A549 (cell line): ENCODE measurements at places on chromosomes 2 and 18.

GRCh38 chr2:40400336-40400953 lies 51.4 kb downstream of the SLC8A1 start:
- no peak for DNase-seq

DNA sequence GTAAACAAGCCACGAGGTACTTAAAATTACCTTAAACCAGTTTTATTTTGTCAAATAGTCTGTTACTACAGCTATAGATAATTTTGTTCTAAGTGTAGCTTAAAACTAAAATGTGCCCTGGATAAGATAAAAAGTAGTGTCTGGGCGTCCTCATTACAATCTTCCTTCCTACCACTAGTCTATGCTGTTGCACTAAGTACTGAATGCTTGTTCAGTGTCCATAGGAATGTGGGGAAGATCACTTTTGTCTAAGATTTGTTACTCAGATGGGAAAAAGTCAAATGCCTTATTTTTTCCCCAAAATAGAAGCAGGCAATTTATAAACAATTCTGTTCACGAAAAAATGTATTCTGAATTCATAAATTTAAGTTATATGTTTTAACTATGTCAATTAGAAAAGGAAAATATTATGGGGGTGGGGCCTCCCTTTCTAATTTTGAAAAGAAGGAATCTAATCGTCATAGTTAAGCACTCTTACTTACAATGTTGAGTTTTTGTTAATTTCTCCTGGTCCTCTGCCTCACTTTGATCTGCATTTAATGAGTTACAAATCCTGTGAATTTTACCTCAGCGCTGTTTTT lies 140.4 kb upstream of the VRK2 start:
- DNase-seq, result peak; percentile 77

DNA sequence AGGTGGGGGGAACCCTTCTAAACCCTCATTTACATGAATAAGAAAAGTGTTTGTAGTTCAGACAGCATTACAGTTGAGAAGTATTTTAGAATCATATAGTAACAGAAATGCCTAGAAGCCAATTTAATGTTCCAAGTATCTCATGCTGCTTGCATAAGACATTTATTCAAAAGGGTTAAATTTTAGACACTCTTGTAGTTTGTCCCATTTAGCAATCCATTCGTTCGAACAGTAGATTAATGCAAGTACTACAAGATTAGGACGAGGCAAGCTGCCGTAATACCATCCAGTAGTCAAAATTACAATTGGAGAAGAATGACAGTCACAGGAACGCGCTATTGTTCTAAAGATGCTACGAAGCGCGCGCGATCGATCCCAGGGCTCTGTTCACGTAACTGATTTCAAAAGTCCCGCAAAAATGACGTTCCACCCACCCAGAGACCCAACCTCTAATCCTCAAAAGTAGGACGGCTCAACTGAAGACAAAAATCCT lies 1.2 kb downstream of the TMEM237 start:
- DNase-seq, result no peak

GRCh38 chr18:2889761-2890192 lies 43.0 kb downstream of the EMILIN2 start:
- DNase-seq, result no peak

DNA sequence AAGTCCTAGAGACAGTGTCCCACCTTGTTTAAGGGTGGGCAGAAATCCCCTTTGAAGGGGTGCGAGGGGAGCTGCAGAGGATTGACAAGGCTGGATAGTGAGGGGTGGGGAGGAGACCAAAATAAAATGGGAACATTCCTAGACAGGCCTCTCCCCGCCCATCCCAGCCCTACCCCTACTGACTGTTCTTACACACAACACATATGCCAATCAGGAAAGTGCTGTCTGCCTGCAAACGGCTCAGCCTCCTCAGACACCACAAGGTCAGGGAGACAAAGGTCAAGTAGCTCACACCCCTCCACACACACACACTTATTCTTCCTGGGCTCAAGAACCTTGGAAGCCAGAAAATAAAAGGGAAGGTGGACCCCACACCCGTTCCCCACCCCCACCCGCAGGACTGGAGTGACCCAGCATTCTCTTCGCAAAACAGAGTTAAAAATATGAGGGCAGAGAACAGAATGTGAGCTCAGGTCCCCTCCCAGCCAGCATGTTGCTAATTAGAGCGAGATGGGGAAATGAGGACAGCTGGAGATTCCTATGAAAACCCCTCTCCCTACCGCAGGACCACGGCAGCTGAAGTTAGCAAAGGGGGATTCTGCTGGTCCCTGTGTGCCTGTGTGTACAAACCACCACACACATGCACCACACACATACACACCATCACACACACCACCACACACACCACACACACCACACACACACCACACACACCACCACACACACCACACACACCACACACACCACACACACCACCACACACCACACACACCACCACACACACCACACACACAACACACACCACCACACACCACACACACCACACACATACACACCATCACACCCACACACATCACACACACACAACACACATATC lies 197.8 kb downstream of the TNS1 start:
- DNase-seq, result no peak

- no peak for DNase-seq
Measured at GRCh38 chr2:136765256-136766072, at the start of gene THSD7B. TSS of gene THSD7B (plus strand) at chr2:136765545. CDS start at chr2:136882179, 116,634 bp downstream.

- DNase-seq, result no peak
Measured at GRCh38 chr18:61888622-61889021, 4.2 kb downstream of the RNF152 start.

DNA sequence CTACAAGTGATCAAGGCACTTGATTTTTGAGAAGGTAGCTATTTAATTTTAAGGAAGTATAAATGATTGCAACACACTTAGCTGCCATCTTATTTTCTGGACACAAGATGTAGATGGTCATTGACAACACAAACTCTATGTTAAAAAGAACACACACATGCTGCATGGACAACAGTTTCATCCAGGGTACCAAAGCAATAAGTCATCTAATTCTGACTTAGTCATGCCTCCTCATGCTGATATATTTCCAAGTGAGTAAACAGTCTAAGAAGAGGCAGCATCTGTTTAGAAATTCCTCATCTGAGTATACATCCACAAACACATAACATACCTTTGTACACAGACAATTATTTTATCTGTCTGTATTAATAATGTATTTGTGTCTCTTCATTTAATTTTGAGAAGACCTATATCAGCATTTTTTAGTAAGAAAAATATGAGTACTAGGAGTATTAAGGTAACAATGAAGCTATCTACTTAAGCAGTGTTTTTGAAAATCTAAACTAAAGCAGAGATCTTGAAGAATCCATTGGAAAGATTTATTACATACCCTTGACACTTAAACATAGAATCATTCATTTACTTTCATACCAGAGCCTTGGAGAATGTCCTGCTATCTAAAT lies 84.9 kb downstream of the SCN1A start:
- no peak for DNase-seq

- peak; percentile 58 for DNase-seq
Measured at GRCh38 chr2:237483018-237483731, 3.9 kb upstream of the MLPH start.

DNA sequence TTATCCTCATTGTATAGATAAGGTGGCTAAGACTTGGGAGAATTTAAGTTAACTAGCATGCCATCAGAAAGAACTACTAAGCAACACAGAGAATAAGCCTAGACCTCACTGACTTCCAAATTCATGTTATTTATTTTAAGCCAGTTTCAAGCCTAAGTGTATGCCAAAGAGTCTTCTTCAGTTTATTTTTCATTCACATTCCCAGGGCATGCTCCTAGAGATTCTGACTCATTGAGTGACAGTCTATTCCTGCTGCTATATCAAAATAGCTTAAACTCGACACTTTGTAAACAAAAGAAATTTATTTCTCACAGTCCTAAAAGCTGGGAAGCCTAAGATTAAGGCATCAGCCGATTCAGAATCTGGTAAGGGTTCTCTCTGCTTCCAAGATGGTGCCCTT lies 467.1 kb downstream of the MBD2 start:
- DNase-seq, result no peak

GRCh38 chr2:127672341-127673224 lies 2.7 kb downstream of the LIMS2 start:
- no peak for DNase-seq

GRCh38 chr18:3233433-3234168 lies 13.8 kb upstream of the MYOM1 start:
- DNase-seq, result no peak

- DNase-seq, result no peak
Measured at GRCh38 chr2:217617616-217618022, 385.2 kb downstream of the TNS1 start.

- no peak for DNase-seq
Measured at GRCh38 chr2:141889788-141890187, 241.0 kb downstream of the LRP1B start.

DNA sequence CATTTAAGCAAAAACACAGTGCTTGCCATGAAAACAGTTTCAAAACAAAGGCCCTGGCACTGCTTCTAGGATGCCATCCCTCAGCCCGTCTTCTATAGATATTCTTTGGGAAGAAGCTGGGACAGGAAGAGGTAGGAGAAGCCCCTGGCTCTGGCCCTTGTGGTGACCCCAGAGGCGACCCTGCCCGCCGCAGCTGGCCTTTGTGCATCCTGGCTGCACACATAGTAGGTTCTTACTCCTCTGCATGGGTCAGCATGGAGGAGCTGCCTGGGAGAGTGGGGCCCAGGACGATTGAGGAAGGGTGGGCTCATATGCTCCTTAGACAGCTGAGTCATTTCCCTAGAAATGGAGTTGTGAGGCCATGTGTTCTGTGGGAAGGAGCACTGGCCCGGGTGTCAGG lies 44.4 kb upstream of the OTOF start:
- DNase-seq, result no peak

GRCh38 chr2:159226059-159226461 lies 60.4 kb downstream of the WDSUB1 start:
- peak; percentile 35 for DNase-seq

GRCh38 chr2:236081171-236081570 lies 87.0 kb downstream of the GBX2 start:
- no peak for DNase-seq

- no peak for DNase-seq
Measured at GRCh38 chr18:61699397-61700110, 193.3 kb downstream of the RNF152 start.

DNA sequence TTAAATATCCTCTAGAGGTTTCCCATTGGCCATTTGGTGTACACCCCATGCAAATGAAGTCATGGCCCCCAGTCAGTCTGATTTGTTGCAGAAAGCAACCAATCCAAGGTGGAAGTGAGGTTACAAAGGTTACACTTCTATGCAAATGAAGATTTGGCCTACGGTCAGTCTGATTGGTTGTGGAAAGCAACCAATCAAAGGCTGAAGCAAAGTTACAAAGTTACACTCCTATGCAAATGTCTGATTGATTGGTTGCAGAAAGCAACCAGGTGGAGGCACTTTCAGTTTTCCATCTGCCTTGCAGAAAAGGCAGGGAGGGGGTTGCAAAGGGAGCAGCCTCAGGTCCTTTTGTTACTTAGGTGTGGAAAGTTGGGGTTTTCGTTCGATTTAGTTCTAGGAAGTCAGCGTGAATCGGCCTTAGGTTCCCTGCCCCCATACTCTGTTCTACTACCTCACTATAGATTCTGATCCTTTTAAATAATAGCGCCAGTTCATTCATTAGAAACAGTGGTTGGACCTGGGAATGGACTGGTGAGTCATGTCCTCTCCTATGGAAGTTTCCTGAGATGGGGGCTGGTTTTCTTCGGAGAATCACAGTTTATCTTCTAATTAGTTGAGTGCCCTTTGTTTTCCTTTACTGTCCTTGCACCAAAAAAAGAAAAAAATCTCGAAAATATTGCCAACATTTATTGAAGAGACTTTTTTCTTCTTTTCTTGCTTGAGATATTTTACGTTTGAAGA lies 279.5 kb downstream of the AGAP1 start:
- no peak for DNase-seq

DNA sequence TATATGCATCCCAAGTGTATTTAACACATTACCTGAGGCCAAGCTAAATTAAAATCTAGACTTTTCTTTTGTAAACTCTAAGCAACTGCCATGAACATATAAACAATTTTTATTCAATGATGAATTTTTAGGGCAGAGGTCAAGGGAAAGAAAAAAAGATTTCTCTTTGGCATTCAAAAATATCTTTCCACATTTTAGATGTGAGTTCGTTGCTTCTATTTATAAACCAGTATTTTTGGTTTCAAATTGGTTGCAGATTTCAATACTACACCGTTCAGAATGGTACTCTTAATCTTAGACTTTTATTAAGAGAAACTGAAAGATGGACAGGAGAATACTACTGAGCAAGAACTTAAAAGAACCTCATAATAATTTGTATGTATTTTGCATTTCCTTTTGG lies 293.6 kb upstream of the CCDC68 start:
- DNase-seq, result no peak

- no peak for DNase-seq
Measured at GRCh38 chr2:238174701-238175100, 15.9 kb downstream of the ERFE start.

DNA sequence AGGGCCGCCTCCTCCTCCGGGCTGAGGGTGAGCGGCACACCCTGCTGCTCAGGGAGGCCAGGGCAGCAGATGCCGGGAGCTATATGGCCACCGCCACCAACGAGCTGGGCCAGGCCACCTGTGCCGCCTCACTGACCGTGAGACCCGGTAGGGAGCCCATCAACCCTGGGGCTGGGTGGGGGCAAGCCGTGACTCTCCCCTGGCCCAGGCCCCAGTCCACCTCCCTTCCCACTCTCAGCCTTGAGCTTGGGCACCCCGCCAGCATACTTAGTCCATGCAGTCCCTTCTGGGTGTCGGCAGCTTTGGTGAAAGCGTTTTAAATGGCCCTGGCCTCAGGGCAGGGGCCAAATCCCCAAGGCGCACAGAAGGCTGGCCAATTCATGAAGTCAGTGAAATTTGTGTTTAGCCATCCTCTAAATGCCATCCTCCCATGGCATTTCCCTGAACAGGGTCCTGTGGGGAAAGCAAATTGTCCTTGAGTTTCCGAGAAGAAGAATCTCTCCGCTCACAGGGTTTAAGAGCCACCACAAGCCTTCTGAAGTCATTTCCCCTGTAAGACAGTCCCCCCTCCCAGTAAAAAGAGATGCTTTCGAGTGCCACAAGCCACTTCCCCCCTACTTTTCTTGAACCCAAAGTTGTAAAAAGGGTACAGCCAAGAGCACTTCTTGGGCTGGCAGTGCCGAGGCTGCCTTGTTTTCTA lies 17.2 kb downstream of the SPEG start:
- DNase-seq, result no peak

DNA sequence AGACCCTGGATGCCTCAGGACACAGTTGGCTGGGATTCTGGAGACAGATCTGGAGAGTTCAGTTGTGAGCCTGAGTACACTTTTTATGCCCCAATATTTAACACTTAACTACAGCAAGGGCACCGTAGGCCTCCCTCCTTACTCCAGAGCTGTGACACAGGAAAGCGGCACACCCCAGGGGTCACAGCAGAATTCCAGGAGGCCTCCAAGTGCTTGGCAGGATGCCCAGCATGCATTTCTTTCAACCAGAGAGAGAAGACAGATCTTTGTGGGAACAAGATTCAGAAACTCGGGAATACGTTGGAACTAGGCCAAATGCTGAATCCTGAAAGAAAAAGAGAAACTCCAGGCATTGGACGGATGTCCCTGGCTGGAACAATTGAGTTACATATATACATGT lies 199.2 kb upstream of the NT5C1B start:
- no peak for DNase-seq

GRCh38 chr18:40670668-40671375 lies 1284.2 kb upstream of the PIK3C3 start:
- no peak for DNase-seq
